Activated naive CD8-positive, alpha-beta T cell treated with anti-CD3 and anti-CD28 coated beads, Interleukin-2, amount 10 ng/mL, durations not matched to agents 7 days and 5 days (primary cell): ENCODE measurements at places on chromosomes 16 and 17.

DNA sequence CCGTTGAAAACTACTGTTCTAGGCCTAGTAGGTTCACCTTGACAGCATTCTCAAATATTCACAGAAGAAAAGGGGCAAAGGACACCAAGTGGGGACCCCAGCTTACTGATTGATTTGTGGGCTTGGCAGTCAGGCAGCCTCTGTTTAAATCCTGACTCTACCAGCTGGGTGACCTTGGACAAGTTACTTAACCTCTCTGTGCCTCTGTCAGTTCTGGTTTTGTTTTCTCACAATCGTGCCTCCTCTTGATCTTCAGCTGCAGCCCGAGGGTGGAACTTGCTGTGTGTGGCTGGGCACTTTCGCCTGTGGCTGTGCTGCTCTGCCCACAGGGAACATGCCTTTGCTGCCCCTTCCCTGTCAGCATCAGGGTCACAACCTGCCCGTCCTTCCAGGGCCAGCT, 17.8 kb downstream of the RAP1GAP2 start:
- no peak for DNase-seq

DNA sequence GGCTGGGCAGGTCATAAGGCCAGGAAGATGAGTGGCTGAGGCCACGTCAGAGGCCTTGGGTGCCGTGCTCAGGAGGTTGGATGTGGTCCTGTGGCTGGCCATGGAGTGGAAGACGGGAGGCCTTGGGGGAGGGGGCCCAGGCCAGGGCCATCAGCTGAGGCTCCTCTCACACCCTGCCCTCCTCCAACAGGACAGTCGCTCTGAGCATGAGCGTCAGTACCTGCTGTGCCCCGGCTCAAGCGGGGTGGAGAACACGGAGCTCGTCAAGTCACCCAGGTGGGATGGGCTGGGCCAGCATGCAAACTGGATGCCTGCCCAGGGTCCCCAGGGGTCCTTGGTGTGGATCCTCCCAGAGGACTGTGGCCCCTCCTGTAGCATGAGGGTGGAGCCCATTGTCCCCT, 19.2 kb downstream of the POLR3E start:
- no peak for DNase-seq

DNA sequence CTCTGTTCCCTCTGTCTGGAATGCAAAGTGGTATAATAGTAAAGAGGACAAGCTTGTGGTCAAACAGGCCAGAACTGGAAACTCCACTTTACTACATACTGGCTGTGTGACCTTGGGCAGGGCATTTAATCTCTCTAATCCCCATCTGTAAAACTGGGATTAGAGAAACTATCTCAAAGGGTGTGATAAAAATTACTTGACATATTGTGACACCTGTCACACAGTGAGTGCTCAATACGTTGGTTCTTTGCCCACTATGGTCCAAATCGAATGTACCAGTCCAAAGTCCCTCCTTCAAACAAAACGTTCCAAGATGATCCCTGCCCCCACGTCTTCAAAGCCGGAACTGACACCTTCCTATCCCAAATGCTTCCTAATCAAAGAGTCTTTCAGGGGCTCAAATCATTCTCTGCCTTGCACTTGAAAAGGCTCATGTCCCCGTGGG, 734 bp downstream of the PGAP3 start:
- no peak for DNase-seq

- DNase-seq = peak; percentile 79
Measured at GRCh38 chr17:58328195-58329034, at the start of gene TSPOAP1. Gene TSPOAP1 (minus strand): TSS chr17:58328795. CDS start chr17:58327920, 875 bp downstream.

DNA sequence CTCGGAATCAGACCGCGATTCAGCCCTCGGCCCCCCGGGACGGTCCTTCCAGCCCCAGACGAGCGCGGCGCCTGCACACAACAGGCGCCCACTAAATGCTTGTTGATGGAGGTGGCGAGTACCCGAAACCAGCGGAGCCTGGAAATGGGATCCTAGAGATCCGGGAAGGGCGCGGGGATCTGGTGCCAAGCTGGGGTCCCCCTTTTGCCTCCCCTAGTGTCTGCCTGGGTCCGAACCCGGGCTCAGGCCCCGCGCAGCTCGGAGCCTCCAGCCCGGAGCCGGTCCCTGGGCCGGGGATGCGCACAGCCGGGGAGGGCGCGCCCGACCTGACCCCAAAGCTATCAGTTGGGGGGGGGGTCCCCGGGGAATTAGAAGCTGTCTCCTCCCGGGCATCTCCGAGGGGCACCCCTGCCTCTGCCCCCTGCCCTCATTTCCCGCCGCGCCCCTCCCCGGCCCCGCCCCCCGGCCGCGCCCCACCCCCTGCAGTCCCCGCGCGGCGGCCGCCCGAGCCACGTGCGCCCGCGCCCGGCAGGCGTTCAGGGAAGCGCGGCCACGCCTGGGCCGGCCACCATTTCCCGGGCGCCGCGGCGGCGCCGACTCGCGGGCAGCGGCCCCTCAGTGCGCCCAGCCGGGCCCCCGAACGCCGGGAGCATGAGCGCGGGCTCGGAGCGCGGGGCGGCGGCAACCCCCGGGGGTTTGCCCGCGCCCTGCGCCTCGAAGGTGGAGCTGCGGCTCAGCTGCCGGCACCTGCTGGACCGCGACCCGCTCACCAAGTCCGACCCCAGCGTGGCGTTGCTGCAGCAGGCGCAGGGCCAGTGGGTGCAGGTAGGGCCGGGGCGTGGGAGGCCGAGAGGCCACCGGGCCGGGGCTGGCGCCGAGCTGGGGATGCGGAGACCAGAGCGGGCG, at the start of gene CPNE7:
Gene CPNE7 (plus strand): TSS at position 512 of the 906 bp plus-strand sequence. CDS start 140 bp downstream, at position 652.
- DNase-seq = no peak

DNA sequence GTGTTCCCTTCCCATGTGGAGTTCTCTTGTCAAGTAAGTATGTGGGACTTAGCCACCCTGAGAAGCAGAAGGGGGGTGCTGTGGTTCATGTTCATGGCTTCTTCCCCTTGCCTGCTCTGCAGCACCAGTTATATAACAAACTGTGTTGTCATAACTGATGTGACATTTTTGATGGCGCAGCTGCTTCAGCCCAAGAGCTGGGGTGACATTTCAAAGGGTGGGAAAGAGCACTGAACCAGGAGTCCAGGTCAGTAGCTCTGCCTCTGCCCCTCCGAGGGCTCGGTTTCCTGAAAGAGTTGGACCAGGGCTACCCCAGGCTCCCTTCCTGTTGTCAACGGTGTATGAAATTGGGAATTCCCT, 7.4 kb downstream of the GNAO1 start:
- DNase-seq = no peak

- no peak for DNase-seq
Measured at GRCh38 chr16:24734382-24734781, 4.9 kb downstream of the TNRC6A start.

GRCh38 chr17:44380767-44381166, 8.7 kb downstream of the ITGA2B start:
- no peak for DNase-seq

- DNase-seq = no peak
Measured at GRCh38 chr17:17472333-17472920, 4.4 kb upstream of the MED9 start.

DNA sequence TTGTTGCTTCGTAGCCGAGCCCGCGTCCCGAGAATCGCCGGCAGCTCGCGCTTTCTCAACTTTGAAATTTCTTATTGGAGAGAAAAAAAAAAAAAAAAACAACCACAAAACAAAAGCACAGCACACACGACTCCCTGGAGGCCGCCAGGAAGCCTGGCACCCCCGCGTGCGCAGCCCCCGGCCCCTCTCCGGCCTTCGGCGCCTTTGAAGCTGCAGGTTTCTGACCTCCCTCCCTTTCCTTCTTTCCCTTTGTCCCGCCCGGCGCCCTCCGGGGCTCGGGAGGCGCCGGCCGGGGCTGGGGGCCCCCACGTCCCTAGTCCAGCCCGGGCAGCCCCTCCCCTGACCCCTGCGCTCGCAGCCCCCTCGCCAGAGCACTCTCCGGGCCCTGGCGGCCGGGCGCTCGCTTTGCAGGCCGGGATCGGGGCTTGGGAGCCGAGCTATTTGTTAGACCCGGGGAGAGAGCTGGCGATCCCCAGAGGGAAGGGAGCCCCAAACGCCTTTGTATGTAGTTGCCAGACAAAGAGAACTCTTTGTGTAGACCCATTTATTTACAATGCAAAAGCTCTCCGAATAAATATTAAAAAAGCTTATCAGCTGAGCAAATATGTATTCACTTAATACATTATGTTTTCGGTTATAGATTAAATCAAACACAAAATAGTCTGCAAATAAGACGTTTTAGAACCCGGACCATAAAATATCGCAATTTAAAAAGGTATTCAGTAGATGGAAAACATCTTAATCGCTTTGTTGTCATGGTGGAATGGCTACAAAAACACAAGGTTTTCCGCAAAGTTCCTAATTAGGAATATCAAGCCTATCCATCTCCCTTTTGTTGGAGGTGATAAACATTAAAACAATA, 2.3 kb downstream of the BAHCC1 start:
- DNase-seq = no peak

DNA sequence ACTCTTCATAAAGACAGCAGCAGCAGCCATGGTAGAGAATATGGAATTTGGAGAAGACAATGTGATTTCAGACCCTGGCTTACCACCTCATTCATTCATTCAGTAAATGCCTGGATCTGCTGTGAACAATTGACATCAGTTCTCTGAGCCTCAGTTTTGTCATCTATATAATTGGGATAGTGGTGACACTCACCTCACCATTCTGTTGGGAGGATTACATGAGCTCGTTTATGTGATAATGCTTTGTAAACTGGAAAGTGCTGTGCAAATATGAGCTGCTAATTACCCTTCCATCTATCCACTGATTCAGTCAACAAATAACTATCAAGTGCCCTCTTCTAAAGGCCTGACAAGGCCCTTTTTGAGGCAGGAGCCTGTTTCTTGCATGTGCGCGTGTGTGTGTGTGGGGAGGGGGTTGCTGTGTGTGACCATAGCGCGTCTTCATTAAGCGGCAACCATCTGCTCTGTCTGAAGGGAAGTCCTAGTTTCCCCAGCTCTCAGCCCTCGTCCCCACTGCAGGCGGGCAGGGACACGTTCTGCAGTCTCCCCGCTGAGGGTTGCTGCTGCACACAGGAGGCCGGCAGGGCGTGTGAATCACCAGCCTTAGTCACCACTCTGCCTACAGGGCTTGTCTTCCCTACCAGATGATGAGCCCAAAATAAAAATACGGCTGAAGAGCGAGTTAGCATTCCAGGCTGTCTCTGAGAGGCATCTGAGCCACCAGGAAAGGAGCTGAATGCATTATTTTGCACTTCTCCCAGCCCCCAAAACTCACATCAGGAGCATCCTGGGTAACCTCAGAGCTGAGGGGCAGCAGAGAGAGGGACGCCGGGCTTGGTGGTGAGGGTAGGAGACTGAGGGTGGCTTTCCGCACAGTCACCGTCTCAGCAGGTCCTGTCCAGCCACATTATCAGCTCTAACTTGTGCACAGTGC, 19.9 kb downstream of the ARL4D start:
- no peak for DNase-seq

GRCh38 chr16:50603206-50604064, 55.2 kb downstream of the NKD1 start:
- no peak for DNase-seq

DNA sequence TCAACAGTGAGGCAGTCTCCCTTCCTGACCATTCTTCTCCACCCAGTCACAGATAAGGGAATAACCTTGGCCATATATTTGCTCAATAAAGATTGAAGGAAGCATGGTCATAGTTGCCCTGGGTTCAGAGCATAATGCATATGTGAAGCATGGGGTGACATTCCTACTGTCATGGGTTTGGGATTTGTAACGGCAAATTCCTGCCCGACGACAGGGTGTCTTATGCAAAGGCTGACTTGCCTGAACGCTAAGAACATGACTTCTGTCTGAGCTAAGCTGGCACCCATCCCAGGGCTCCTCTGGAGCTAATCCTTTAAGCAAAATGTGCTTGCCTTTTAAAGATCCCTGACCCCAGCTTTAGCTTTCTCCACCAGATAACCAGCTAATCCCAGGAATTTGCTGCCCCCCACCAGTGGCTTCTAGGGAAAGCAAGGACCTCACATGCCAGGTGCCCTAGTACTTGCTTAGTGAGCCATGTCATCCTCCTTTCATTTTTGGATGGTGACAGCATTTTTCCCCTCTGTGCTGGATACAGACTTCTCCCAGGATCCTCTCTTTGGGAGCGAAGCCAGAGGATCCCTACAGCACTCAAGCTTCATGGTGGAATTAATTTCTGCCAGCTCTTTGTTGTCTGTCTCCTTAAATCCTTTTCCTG, 11.7 kb downstream of the SLC7A6OS start:
- DNase-seq = no peak

- DNase-seq = no peak
Measured at GRCh38 chr17:8879410-8879809, 11.9 kb upstream of the PIK3R6 start.

GRCh38 chr17:2815781-2816185, 19.5 kb downstream of the RAP1GAP2 start:
- no peak for DNase-seq

GRCh38 chr17:40551091-40551878, 14.0 kb downstream of the CCR7 start:
- DNase-seq = peak; percentile 32

DNA sequence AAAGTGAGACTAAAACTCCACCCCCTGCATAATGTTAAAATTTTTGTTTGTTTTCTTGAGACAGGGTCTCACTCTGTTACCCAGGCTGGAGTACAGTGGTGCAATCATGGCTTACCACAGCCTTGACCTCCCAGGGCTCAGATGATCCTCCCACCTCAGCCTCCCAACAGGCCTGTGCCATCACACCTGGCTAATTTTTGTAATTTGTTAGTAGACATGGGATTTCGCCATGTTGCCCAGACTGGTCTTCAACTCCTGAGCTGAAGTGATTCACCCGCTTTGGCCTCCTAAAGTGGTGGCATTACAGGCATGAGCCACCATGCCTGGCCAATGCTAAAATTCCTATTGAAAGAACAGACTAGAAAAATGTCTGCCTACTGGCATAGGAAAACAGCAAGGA, 103.8 kb downstream of the TRIM37 start:
- DNase-seq = no peak
